Stimulated activated CD4-positive, alpha-beta T cell treated with anti-CD3 and anti-CD28 coated beads, TNF-alpha, amount 100 ng/mL, for 4 hours (primary cell): ENCODE measurements at places on chromosomes 5 and 9.

- DNase-seq: no peak
Measured at GRCh38 chr9:4228606-4229005, 71.3 kb downstream of the GLIS3 start.

DNA sequence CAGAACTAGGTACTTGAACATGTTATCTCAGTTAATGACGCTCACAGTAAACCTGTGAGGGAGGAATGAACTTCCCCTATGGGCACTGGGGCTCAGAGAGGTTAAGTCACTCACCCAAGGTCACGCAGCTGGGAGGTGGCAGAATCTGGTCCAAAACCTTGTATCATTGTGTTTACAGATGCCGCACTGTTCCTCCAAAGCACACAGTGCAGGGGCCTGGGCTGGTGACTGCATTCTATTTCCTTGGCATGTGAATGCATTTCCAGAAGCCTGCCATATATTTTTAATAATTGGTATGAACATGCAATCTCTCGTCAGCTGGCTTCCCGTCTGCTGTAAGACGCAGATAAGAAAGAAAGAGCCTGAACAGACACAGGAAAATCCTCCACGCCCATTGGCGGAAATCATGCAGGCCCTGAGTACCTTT is 77.0 kb upstream of the TBC1D2 start:
- no peak for DNase-seq

DNA sequence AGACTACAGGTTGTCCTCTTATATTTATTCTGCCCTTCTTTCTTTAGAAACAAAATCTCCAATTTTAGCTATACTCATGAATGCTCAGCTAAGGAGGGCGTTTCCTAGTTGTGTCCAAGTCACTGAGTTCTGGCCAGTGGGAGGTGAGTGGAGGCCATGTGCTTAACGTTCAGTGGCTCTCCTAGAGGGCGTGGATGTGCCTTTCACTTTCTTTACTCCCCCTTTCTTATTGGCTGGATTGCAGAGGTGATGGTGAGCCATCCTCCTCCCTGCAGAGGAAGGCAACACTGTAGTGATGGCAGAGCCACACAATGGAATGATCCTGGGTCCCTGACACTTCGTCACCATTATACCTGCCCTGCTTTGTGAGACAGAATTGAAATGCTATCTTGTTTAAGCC is 54.6 kb downstream of the ALG2 start:
- DNase-seq: no peak

- no peak for DNase-seq
Measured at GRCh38 chr5:112696786-112697185, 40.9 kb upstream of the APC start.

DNA sequence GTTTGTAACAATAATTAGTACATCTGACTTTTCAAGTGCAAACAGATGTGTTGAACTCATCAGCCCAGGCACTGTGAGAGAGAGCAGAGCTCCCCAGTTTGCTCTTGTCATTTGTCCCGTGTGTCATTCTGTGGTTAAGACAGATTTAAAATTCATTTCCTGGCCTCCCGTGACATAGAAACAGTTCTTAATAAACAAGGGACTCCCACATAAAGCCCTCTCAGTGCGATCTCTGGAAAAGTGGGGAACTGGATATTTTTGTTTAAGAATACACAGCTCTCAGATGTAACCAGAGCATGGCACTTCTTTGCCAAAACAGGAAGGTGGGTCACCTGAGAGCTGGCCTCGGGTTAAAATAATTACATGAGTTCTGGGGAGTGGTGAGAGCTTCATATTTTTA is 58.6 kb downstream of the PRKACG start:
- DNase-seq: no peak

- no peak for DNase-seq
Measured at GRCh38 chr9:76962732-76963131, 56.7 kb upstream of the FOXB2 start.

GRCh38 chr9:12884736-12885395 is 110.0 kb downstream of the LURAP1L start:
- DNase-seq: no peak

DNA sequence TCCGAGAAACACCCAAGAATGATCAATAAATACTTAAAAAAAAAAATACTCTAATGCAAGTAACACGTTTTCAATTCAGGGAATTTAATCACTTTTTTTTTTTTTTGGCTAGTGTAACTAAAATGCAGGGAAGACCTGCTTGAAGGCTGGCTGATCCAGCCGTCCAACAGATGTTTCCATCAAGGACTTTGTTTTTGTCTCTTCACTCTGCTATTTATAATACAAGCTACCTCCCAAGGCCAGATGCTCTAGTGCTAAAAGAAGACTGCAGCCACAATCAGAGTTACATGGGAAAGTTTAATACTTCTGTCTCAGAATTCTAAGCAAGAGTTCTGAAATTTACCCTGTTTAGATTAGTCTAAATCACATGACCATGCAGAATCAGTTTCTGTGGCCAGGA is 14.5 kb downstream of the TBCA start:
- DNase-seq: no peak

- no peak for DNase-seq
Measured at GRCh38 chr5:37823433-37824152, 16.2 kb downstream of the GDNF start.

GRCh38 chr5:162514116-162514515 is 446.5 kb downstream of the GABRG2 start:
- no peak for DNase-seq

DNA sequence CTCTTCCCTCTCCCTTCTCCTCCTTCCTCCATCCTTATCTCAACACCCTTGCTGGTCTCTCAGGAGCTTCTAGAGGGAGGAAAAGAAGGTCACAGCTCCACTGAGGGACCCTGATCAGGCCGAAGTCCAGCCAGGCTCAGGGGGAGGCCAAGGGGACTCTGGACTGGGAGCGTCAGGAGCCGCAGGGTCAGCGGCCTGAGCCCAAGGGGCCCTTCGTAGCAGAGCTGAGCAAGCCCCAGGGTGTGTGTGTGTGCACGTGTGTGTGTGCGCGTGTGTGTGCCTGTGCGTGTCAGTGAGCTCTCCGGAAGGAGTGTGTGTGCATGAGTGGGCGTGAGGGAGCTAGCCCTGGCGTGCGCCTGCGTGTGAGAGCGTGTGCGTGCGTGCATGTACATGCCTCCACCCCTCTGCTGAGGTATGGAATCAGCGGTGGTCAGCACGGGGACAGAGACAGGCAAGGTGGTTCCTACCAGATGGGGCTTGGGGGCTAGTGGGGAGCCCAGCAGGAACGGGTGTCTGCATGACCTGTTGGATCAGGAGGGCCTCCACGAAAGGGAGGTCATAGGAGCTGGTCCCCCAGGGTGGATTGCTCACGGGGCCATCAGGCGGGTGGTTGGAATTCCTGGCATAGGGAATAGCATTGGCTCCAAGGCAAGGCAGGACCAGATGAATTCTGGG is 10.0 kb upstream of the AGPAT2 start:
- no peak for DNase-seq

DNA sequence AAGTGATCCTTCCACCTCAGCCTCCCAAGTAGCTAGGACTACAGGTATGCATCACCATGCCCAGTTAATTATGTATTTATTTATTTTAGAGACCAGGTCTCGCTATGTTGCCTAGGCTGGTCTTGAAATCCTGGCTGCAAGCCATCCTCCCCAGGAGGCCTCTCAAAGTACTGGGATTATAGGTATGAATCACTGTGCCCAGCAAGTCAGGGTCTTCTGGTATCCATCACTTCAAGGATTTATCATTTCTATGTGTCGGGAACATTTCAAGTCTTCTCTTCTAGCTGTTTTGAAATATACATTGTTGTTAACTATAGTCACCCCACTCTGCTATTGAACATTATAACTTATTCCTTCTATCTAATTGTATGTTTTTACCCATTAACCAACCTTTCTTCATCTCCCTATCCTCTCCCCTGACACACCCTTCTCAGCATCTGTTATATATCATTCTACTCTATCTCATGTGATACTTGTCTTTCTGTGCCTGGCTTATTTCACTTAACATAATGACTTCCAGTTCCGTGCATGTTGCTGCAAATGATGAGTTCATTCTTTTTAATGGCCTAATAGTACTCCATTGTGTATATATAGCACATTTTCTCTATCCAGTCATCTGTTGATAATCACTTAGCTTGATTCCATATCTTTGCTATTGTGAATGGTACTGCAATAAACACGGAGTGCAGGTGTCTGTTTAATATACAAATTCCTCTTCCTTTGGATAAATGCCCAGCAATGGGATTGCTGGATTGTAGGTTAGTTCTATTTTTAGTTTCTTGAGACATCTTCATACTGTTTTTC is 26.4 kb downstream of the UTP15 start:
- no peak for DNase-seq

DNA sequence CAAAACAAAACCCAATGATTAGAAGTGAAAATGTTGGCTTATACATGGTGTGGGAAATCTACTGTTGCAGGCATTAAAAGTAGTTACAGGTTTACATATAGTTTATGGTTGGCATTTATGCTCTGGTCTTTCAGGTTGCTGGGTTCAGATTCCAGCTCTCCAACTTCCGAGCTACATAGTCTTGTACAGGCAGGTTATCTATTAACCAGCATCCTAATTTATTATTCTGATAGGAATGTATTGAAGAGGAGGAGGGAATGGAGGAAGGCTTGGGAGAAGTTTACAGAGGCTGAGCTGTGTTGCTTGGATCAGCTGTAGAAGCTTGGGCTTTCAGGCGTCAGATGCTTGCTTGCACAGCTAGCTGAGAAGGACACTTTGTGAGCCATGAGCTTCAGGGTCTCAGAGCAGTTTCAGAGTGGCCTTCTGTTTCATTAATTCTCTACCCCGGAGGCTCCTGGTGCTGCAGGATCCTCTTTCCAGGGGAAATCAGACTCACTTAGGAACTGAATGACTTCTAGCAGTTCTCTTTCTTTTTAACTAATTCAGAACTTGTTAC is 11.7 kb upstream of the ERBIN start:
- no peak for DNase-seq

- no peak for DNase-seq
Measured at GRCh38 chr9:111966861-111967291, 70.3 kb downstream of the UGCG start.

- no peak for DNase-seq
Measured at GRCh38 chr5:9513827-9514226, 32.0 kb downstream of the SEMA5A start.

- DNase-seq: no peak
Measured at GRCh38 chr9:79129865-79130480, 441.8 kb upstream of the TLE4 start.

DNA sequence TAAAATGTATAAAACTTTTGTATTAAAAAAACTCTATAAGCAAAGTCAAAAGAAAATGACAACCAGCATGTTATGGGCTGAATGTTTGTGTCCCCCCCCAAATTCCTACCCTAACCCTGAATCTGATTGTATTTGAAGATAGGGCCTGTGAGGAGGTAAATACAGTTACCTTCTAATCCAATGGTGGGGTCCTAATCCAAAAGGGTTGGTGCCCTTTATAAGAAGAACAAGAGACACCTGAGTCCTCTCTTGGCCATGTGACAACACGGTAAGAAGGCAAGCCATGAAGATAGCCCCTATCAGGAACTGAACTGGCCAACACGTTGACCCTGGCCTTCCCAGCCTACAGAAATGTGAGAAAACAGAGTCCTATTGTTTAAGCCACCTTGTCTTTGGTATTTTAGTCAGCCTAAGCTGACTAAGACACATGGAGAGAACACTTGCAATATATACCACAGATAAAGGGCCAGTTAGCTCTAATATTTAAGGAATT is 49.7 kb upstream of the AKNA start:
- DNase-seq: no peak

DNA sequence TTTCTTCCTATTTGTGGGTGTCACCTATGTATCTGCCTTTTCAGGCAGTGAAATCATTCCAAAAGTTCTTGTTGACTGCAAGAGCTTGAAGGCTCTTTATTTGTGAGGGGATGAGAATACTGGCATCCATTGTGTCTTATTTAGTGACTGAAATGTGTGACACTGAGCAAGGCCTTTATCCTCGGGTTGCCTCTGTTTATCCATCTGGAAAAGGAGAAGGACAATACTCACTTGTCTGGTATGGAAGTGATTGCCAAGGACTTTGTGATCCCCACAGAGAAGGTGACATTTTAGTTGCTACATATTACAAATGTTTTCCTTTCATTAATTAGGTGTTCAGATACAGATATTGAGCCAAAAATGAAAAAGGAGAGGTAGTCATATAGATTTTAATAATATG is 80.2 kb downstream of the ARRDC3 start:
- no peak for DNase-seq

- no peak for DNase-seq
Measured at GRCh38 chr9:13974891-13975290, 339.1 kb downstream of the NFIB start.

- no peak for DNase-seq
Measured at GRCh38 chr5:14472986-14473567, 108.5 kb upstream of the OTULINL start.

- DNase-seq: no peak
Measured at GRCh38 chr9:108434502-108434901, 421.3 kb downstream of the ACTL7B start.

GRCh38 chr5:63089147-63089546 is 510.5 kb downstream of the LRRC70 start:
- no peak for DNase-seq

DNA sequence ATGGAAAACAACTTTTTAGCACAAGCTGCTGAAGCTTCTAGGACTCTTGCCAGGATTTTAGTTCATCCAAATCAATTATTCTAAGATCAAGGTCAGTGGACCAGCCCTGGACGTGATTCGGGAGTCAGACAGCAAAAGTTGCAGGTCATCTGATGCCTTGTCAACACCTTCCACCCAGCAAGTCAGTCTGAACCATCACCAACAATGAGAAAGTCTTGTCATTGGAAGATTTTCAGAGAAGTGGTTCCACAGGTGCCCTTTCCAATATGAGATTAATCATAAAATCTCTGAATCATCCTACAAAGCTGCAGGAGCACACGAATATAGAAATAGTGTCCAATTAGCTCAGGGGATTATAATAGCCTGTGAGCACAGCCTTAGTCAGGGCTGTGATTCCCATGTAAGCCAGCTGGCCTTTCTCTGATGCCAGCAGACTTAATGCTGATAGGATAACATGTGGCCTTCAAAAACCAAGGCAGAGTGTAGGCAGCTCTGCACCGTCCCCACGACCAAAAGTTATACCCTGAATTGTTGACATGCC is 445.0 kb upstream of the TRPC7 start:
- DNase-seq: no peak

DNA sequence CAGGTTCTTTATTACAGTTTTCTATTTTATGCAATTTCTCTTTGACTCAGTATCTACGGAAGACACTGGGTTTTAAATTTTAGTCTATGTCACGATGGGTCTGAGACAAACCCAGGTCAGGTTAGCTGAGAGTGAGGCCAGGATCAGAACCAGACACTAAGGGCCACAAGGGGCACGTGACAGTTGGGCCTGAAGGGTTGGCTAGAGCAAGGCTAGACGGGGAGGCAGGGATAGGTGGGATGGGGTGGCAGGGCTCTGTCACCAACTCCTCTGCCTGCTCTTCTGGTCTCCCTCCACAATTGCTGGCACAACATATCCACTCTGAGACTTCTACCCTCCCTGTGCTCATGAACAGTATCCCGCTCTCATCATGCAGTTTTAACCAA is 76.4 kb downstream of the MED27 start:
- DNase-seq: no peak

GRCh38 chr9:96345551-96345950 is 38.0 kb downstream of the SLC35D2 start:
- DNase-seq: no peak
